ENCODE measurements at places on chromosomes 5 and 9.

GRCh38 chr5:74357827-74358226 lies 282.7 kb downstream of the ENC1 start:
- no peak for DNase-seq

GRCh38 chr9:108511307-108511706 lies 344.5 kb downstream of the ACTL7B start:
- no peak for DNase-seq

DNA sequence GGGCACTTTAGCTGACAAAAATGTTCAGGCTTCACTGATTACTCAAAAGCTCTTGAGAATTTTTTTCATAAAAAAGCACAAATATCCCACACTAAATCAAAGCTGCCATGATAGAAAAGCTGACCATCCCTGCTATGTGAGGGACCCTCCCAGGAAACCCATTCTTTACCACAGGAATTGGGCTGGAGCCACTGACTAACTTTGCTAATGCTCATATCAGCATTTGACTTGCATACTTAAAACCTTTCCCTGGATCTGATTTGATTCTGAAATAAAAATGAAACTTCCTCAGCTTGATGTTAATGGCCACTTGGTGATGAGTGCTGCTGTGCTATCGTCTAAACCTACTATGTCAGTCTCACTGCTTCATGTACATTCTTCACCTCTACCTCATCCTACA lies 243.6 kb downstream of the PRELID2 start:
- no peak for DNase-seq

- DNase-seq: no peak
Measured at GRCh38 chr5:40464511-40464910, 215.2 kb upstream of the PTGER4 start.

All from upper lobe of left lung (tissue), 6 donors.